ENCODE measurements at places on chromosomes 2 and 18.
A peak's percentile ranks its signal among the peaks of the same experiment; 100 is the strongest.

- no peak for DNase-seq
These were observed 65.4 kb upstream of the GLS start for GRCh38 chr2:190815226-190815625.

GRCh38 chr2:98821629-98822135 lies 90.8 kb upstream of the MGAT4A start:
- DNase-seq: no peak

GRCh38 chr18:44320619-44321460 lies 359.8 kb upstream of the SETBP1 start:
- no peak for DNase-seq

- peak; percentile 40 for DNase-seq
These were observed 25.9 kb downstream of the CD8A start for GRCh38 chr2:86764661-86765309.

DNA sequence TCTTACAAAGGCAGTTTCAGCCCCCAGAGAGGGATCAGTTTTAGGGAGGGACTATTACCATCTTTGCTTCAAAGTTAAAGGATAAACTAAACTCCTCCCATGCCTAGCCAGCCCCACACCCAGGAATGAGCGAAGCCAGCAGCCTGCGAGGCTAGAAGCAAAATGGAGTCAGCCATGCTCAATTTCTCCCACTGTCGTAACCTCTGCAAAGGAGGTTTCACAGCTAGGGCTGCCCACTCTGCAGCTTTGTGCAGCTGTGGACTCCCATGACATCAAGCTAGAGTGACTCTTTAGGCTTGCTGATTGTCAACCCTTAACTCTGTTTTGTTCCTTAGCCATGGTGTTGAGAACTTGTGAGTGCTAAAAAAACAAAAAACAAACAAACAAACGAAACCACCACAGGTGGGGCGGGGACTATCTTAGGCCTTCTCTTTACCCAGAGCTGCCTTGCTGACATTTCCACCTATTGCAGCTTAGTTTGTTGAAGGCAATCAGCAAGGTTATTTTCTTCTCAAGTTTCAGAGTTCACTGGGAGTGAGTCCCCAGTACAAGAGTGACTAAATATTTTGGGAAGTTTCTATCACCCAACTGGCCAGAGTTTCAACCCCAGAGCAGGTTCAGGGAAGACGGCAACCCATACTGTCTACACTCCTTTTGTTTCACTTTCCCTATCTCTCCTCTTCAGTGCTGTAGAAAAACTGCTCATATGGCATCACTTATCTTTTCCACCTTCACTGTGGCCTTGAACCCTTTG lies 592.1 kb downstream of the XIRP2 start:
- DNase-seq: no peak

GRCh38 chr18:6994056-6994770 lies 123.4 kb downstream of the LAMA1 start:
- no peak for DNase-seq
